ENCODE measurements at places on chromosomes 12 and 14.

- DNase-seq = no peak
Observed at GRCh38 chr12:67601126-67601525, 47.4 kb upstream of the DYRK2 start.

DNA sequence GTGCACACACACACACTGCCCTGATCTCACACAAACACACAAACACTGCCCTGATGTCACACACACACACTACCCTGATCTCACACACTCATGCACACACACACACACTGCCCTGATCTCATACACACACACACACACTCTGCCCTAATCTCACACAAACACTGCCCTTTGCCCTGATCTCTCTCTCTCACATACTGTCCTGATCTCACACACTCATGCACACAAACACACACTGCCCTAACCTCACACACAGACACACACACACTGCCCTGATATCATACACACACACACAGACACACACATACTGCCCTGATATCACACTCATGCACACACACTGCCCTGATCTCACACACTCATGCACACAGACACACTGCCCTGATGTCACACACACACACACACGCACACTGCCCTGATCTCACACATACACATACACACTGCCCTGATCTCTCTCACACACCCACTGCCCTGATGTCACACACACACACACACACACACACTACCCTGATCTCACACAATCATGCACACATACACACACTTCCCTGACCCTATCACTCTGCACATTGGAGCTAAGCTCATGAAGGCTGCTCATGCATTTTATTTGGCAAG is 97.6 kb upstream of the DIO3 start:
- no peak for DNase-seq

DNA sequence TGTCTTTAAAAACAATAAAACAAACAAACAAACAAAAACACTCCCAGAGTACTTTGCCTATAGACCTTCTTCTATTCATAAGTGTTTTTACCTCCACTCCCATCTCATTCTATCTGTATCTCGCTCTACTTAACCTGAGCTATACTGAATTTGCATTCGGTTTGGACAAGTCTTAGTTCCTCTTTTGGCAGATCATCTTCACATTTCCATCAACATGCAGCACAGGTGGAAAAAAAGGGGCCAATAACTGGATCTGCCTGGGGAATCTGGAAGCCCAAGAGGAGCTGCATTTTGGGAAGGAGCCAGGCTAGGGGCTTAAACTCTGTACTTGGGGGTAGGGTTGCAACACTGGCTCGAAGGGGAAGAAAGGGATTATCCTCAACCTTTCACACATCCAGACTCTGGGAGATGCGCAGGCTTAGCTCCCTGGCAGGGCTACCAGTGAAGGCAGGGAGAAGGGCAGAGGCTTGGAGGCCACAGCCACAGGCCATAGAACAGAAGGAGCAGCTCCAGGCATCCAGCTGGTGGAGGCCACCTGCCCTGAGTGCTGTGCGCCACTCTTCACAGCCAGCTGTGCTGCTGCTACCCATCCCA is 4.1 kb downstream of the NINJ2 start:
- no peak for DNase-seq

DNA sequence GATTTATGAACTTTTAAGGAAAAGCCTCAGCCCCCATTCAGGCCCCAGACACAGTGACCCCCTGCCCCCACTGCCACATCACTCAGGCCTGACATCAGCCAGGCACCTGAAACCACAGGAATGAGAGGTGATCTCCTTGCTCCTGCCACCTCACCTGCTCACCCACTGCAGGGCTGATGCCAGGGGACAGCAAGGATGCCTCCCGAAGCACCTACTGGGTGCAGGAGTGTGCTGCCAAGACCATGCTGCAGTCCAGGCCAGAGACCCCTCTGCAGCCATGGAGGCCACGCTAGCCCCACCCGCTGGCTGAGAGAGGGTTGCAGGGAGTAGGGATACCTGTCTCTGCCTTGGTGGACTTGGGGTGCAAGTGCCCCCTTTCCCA is 18.6 kb upstream of the KRT7 start:
- no peak for DNase-seq

Measured in suppressor macrophage (primary cell).